Osteocyte (in vitro differentiated cells): ENCODE measurements at places on chromosomes 5 and 9. TPM values are rescaled to one million over a fixed set of nuclear protein-coding genes. Genes with fewer than 3 reads are reported as not detected.

Gene STK32A
- not detected in 2 replicates for total RNA-seq

Gene NUTM2F
- not detected in 2 replicates for total RNA-seq

DNA sequence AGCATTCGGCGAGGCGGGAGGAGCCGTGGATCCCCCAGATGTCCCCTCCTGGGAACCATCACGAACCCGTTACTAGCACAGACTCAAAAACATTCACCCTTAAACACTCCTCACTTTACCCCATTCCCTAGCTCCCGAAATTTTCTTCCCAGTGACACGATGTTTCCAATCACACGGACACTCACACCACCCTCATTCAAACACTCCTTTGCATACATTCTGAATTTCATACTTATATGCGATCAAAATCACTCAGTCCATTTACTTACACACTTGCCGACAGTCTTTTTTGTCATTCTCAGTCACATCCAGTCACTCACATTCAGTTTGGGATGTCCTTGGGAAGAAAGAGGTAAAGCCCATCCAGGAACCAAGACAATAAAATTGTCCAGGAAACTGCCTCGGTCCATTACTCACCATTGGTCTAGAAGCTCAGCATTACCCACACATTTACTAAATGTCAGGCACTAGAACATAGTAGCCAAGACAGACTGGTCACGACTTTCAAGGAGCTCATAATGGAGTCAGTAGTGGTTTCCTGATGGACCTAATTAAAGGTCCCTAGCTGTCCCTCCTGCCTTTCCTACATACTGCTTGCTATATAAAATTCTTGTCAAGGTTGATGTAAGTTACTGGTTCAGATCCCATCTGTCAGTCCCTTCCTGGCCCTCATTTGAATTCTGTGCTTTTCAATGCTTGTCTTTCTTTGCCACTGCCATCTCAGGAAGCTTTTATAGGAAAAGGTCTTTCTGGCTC lies 574 bp downstream of the SLC35A4 start:
- peak overlapping the region; percentile 95 for H3K4me3 ChIP-seq
- H3K36me3 ChIP-seq, result peaks cover 21% of the 10 kb centered on the region
- peak overlapping the region; percentile 93 for H3K27ac ChIP-seq
- peak; percentile 66 for DNase-seq
- no peaks in the 10 kb centered on the region for H3K27me3 ChIP-seq
- peaks cover 36% of the 10 kb centered on the region for H3K4me1 ChIP-seq

DNA sequence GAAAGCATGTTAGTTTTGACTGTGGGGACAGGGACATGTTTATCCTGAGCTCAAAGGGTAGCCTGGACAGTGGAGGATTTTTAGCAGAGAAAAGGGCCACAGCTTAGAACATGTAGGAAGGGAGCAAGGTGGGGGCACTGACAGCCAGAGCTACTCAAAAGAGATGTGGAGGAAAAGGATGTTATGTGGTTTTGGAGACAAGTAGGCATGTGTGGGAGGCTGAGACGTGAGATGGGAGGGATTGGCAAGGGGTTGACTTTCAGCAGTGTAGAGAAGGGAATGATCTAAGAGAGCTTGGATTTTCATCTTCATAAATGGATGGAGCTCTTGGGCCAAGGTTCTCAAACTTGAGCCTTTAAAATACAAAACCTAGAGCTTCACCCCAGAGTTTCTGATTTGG lies 24.0 kb downstream of the SYK start:
- H3K4me1 ChIP-seq, result no peaks in the 10 kb centered on the region
- no peak overlapping the region for H3K27ac ChIP-seq
- peak; percentile 34 for DNase-seq
- no peak overlapping the region for H3K4me3 ChIP-seq
- H3K36me3 ChIP-seq, result no peaks in the 10 kb centered on the region

- H3K27ac ChIP-seq, result no peak overlapping the region
- no peak for DNase-seq
- H3K4me1 ChIP-seq, result no peaks in the 10 kb centered on the region
- peaks cover 10% of the 10 kb centered on the region for H3K27me3 ChIP-seq
- H3K4me3 ChIP-seq, result no peak overlapping the region
These were observed 39.0 kb downstream of the PRKACG start for GRCh38 chr9:68974901-68975300.

GRCh38 chr5:145619806-145620310 lies 215.3 kb downstream of the PRELID2 start:
- no peaks in the 10 kb centered on the region for H3K36me3 ChIP-seq
- no peaks in the 10 kb centered on the region for H3K27me3 ChIP-seq
- DNase-seq, result no peak
- H3K27ac ChIP-seq, result no peak overlapping the region
- peaks cover 3% of the 10 kb centered on the region for H3K4me1 ChIP-seq

GRCh38 chr9:133443982-133444381 lies 15.8 kb upstream of the CACFD1 start:
- H3K4me1 ChIP-seq, result no peaks in the 10 kb centered on the region
- H3K36me3 ChIP-seq, result no peaks in the 10 kb centered on the region
- H3K27me3 ChIP-seq, result peaks cover 22% of the 10 kb centered on the region
- H3K4me3 ChIP-seq, result no peak overlapping the region
- no peak overlapping the region for H3K27ac ChIP-seq

DNA sequence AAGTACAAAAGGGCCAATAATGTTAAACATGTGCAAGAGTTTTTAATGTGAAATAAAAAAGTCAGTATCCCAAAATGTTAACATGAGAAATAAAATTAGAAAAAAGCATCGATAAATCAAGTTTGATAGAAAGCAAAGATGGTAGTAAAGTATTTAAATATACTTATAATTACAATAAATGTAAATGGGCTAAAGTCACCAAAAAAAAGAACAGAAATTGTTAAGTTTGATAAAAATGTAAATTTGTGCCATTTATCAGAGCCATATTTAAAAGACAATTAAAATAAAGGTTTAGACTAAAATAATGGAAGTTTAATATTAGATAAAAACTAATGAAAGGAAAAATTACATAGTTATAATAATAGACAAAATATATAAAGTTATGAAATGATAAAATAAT lies 500.5 kb downstream of the TMEM232 start:
- no peak overlapping the region for H3K4me3 ChIP-seq
- no peaks in the 10 kb centered on the region for H3K27me3 ChIP-seq
- H3K4me1 ChIP-seq, result peaks cover 8% of the 10 kb centered on the region
- H3K27ac ChIP-seq, result no peak overlapping the region

DNA sequence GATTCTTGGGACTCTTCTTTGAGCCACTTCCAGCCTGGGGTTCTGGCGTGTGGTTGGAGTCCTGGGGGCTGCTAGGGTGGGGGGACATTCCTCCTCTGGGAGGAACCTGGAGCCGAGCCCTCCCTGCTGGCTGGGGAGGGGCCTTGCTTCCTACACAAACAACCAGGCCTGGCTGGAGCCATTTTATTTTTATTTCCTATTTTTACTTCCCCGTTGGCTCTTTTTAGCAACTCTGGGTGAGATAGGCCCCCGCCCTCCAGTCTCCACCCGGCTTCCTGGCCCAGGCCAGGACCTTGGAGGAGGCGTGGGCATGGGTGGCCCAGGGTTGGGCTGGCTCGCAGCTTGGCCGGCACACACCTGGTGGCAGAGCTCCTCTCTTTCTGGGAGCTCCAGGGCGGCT lies 15.1 kb downstream of the RXRA start:
- H3K27me3 ChIP-seq, result no peaks in the 10 kb centered on the region
- peaks cover 51% of the 10 kb centered on the region for H3K4me1 ChIP-seq
- no peaks in the 10 kb centered on the region for H3K36me3 ChIP-seq
- H3K27ac ChIP-seq, result peak overlapping the region; percentile 10
- no peak for DNase-seq
